ENCODE measurements at places on chromosomes 12 and 14.
A peak's percentile ranks its signal among the peaks of the same experiment; 100 is the strongest.

- DNase-seq, result no peak
Observed at GRCh38 chr14:54486685-54487084, 2.1 kb downstream of the GMFB start.

GRCh38 chr14:103749452-103749851, 33.8 kb downstream of the ZFYVE21 start:
- no peak for DNase-seq

DNA sequence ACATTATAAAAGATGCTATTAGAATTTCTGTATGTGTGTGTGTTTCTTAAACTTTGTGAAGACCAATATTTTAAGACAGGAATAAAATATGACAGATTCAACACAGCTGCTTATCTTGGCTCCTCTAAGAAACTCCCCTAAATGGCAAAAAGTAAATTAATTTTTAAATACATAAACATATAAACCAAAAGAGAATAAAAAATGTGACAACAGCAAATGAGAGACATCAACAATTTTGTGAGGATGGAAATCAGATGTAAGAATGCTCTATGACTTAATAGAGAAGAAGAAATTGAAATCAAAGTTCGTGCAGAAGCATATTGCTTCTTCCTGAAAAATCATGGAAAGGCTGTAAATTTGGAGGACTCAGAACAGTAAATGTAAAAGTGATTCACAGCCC, 1083.8 kb downstream of the FLRT2 start:
- DNase-seq, result no peak

DNA sequence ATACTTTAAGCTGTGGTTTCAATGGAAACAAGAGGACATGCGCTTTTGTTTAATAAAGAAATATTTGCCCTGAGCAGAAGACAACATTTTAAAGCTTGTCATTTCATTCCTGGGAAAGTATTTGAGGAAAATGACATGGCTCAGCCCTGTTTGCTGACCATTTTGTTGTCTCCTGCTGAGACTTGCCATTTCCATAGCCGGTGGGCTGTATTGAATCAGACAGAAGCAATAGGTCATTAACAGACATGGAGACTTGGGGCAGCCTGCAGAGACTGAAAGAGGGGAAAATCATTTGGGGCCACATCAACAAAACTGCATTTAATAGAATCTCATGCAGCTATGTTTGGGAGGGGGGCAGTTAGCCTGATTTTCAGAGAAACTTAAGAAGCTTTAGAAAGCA, 443.0 kb downstream of the NPAS3 start:
- no peak for DNase-seq

DNA sequence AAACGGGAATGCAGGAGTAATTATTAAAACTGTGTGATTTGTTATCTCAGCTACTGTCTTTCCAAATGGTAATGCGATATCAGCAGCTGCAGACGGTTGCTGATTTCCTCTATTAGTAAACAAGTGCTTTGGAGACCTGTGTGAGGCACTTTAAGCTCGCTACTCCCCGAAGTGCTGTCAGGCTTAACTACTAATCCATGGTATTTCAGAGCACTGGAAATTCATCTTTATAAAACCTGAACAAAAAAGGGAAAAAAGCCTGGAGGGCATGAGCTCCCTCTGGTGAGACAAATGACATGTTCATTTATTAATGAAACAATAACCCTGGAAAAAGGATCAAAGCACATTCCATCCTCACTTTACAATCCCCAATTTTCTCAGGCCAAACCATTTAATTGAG, 143.6 kb upstream of the OTX2 start:
- no peak for DNase-seq

- no peak for DNase-seq
Observed at GRCh38 chr14:95488376-95489213, 27.9 kb downstream of the SYNE3 start.

- no peak for DNase-seq
Observed at GRCh38 chr12:54602661-54603060, 14.2 kb upstream of the PPP1R1A start.

GRCh38 chr14:70527501-70528105, 7.2 kb downstream of the ADAM20 start:
- no peak for DNase-seq

- no peak for DNase-seq
Observed at GRCh38 chr12:62640910-62641448, 174.4 kb downstream of the MON2 start.

DNA sequence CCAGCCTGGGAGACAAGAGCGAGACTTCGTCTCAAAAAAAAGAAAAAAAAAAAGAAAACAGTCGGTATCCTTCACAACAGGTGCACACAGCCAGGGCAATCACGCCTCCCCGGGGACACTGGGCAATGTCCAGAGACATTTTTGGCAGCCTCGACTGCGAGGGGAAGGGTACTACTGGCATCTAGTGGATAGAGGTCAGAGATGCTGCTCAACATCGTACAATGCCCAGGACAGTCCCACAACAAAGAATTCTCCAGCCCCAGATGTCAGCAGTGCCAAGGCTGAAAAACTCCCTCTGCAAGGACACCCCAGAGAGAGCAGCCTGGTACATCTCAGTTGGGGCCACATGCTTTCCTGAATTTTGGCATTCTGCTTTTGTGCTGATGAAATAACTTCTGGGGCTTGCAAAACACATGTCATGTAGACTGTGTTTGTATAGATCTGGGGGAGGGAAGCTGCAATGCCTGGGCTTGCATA, 21.5 kb downstream of the ALDH2 start:
- DNase-seq, result no peak

GRCh38 chr12:109178532-109178931, 62.1 kb downstream of the ACACB start:
- no peak for DNase-seq

- DNase-seq, result no peak
Observed at GRCh38 chr14:53599221-53599945, 357.2 kb downstream of the BMP4 start.

- DNase-seq, result peak; percentile 56
Observed at GRCh38 chr12:107126796-107127481, 33.6 kb upstream of the CRY1 start.

GRCh38 chr12:78898416-78898815, 33.8 kb downstream of the SYT1 start:
- peak; percentile 84 for DNase-seq

- DNase-seq, result peak; percentile 52
Observed at GRCh38 chr14:99241325-99242010, 30.5 kb downstream of the BCL11B start.

DNA sequence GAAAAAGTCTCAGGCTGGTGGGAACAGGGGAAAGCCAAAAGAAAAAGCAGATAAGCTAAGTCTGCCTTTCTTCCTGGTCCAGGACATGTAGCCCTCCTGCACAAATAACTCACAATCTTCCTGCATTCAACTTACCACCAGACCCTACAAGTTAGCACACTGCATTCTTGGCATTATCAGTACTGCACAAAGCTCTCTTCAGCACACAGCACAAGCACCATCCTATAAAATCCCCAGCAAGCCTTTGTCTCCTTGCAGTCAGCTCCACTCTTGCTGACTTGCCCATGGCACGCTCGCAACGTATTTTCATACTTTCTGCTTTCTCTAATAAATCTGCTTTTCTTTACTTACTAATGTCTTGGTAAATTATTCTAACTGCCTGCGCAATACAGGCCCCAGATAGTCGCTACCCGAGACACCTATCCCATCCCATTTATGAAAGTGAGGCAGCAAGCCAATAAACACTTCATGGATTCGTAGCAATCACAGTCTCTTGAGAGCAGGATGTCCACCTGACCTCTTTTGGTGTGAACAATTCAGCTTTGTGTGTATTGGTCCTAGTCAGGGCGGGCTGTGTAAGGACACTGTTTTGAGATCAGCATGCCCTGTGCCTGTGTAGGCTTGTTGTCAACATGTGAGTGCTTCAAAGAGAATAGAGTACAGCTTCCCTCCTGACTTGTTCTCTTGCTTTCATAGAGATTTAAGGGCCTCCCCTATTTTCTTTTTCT, 49.0 kb downstream of the TMEM117 start:
- no peak for DNase-seq

- DNase-seq, result no peak
Observed at GRCh38 chr14:104702673-104703072, 13.3 kb downstream of the INF2 start.

- DNase-seq, result no peak
Observed at GRCh38 chr14:36617824-36618223, 35.4 kb upstream of the NKX2-8 start.

GRCh38 chr12:120370343-120371243, 1.6 kb upstream of the MSI1 start:
- DNase-seq, result no peak

- no peak for DNase-seq
Observed at GRCh38 chr12:18243238-18243637, 18.1 kb upstream of the PIK3C2G start.

DNA sequence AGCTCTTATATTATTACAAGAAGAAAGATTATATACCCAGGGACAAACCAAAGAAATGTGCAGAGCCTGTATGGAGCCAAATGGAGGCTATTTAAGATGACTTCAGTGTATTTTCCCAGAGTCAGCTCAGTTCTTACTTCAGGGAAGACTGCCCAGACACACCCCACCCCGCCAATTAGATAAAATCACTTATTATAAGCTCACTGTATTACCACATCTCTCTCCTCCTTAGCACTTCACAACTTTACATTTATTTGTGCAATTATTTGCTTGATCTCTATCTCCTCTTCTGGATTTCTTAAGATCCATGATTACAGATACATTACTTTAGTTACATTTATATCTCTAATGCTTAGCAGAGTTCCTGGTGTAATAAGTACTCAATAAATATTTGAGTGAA, 24.7 kb upstream of the WDR89 start:
- DNase-seq, result no peak

DNA sequence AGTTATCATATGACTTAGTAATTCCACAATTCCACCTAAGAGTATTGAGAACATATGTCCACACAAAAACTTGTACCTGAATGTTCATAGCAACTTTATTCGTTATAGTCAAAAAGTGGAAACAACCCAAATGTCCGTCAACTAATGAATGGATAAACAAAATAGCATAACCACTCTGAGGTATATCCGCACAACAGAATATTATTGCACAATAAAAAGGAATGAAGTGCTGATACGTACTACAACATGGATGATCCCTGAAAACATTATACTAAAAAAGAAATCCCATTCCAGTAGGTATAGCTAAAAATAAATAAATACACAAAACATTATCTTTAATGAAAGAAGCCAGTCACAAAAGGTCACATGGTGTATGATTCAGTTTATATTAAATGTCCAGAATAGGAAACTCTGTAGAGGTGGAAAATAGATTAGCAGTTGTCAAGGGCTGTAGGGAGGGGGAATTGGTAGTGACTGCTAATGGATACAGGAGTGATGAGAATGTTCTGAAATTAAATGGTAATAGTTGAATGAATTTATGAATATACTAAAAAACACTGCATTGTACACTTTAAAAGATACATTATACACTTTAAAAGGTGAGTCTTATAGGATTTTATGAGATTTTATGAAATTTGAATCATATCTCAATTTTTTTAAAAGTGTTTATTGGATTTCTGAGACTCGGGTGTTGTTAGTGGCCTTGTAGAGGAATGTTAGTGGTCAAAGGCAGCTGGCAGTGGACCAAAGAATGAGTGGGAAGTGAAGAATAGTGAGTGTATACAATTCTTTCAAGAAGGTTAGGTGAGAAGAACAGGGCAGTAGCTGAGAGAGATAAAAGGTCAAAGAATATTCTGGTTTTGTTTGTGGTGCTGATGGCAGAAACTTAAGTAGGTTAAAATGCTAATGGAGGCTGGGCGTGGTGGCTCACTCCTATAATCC, 36.3 kb upstream of the BAZ1A start:
- no peak for DNase-seq

DNA sequence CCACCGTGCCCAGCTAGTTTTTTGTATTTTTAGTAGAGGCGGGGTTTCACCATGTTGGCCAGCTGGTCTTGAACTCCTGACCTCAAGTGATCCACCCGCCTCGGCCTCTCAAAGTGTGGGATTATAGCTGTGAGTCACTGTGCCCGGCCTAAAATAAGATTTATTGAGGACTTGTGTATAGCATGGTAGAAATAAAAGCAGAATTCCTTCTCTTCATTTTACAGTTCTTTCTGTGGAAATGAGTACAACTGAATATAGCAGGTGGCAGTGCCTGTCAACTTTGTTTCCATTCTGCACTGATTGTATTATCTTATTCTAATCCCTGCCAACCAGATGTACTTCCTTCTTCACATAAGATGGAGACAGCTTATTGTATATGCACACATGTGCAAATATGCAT, 41.0 kb downstream of the DIP2B start:
- DNase-seq, result no peak

DNA sequence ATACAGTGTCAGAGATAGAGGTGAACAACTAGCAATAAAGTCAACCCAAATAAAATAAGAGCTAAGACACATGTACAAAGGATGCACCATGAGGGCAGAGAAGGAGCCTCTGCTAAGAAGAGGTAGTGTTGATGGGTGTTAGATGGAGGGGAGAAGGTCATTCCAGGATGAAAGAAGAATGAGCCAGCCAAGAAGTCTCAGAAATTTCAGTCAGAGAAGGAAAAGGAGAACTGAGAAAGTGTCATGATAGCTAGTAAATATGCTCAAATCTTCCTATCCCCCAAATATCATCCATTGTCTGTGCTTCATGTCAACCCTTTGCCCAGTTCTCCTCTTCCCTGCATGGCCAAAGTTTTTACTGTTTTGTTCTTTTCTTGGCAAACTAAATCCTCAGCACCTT, 225.2 kb upstream of the BTG1 start:
- DNase-seq, result no peak

DNA sequence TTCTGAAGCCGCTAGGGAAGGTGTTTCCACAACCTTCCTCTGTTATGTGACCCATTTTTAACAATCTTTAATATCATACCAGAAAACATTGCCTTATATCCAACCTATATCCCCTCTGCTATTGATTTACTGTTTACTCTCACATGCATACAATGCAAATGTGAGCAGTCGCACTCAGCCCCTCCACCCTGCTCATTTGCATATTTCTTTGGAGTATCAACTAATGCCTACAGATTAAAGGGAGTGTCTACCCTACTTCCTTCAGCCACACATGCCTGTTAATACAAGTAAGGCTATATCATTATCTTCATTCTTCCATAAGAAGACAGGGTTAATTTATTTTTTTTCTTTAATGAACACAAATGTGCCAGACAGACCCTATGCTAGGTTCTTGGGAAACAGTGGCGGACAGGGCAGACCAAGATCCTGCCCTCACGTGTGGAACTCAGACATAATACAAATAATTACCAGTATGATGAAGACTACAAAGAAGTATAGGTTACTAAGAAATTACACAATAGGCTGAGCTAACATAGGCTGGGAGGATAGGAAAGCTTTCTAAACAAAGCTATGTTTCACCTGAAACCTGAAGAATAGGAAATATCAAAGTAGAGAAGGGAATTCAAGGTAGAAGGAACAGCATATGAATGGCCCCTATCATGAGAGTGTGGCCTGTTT, 107.3 kb upstream of the MDM1 start:
- DNase-seq, result no peak

Measured in NCI-H1092 treated with DMSO at 0.1 percent for 48 hours (cell line).